Left kidney (tissue), 8 donors: ENCODE measurements at places on chromosomes 13 and 19. TPM values are rescaled to one million over a fixed set of nuclear protein-coding genes. Genes with fewer than 3 reads are reported as not detected.

The MYO16 gene
- 0.50 TPM for polyA plus RNA-seq

GRCh38 chr19:48543121-48543710 lies 8.8 kb upstream of the SULT2B1 start:
- DNase-seq, result no peak

GRCh38 chr19:41868120-41868988 lies 8.3 kb downstream of the RPS19 start:
- no peak for DNase-seq

GRCh38 chr13:95677564-95678266 lies 776 bp downstream of the DNAJC3 start:
- DNase-seq, result peak; percentile 22

The GPR183 gene
- polyA plus RNA-seq, result 2.3 TPM

- no peak for DNase-seq
These were observed 31.1 kb downstream of the INSR start for GRCh38 chr19:7263066-7263465.

DNA sequence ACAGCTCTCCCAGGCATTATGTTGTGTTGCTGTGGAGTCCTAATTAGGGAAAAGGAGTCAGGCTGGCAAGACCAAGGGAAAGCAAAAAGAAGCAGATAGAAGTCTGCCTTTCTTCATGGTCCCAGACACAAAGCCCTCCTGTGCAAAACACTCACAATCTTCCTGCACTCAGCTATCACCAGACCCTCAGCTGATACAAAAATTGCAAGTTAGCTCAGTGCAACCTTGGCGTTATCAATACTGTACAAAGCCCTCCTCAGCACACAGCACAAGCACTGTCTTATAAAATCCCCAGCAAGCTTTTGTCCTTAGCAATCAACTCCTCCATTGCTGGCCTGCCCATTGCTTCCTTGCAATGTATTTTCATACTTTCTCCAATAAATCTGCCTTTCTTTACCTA lies 3.2 kb downstream of the OR7C2 start:
- no peak for DNase-seq

DNA sequence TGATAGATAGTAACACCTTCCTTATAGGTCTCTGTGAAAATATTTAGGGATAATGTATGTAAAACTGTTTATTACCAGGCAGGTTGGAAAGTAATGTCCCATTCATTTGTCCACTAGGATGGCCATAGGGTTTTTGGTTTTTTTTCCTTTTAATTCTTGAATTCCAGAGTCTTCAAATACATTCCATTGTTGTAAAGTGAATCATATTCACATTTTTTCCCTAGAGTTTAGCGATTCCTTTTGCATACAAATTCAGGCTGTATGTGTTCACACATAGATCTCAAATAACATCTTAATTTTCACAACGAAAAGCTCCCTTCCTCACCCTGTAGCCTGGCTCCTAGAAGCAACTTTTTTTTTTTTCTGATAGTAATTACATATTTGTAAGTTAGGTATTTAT lies 1.8 kb upstream of the ZNF557 start:
- DNase-seq, result no peak

- no peak for DNase-seq
These were observed 6.9 kb downstream of the KCNC3 start for GRCh38 chr19:50322234-50322633.

GRCh38 chr13:99847318-99847750 lies 124.2 kb downstream of the ZIC5 start:
- no peak for DNase-seq

DNA sequence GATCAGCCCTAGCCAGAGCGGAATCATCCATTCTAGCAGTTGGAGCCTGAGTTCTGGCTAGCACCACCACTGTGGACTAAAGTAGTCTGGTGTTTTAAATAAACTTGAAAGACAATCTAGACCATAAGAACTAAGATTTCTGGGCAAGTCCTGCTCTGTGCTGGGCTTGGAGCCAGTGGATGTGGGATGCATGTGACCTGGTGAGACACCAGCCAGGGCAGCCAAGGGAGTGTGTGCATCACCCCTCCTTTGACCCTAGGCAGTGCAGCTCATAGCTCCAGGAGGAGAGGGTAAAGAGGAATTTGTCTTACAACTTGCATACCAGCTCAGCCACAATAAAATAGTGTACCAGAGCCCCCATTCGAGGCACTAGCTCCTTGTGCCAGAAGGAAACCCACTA lies 21.0 kb downstream of the ITGBL1 start:
- no peak for DNase-seq

DNA sequence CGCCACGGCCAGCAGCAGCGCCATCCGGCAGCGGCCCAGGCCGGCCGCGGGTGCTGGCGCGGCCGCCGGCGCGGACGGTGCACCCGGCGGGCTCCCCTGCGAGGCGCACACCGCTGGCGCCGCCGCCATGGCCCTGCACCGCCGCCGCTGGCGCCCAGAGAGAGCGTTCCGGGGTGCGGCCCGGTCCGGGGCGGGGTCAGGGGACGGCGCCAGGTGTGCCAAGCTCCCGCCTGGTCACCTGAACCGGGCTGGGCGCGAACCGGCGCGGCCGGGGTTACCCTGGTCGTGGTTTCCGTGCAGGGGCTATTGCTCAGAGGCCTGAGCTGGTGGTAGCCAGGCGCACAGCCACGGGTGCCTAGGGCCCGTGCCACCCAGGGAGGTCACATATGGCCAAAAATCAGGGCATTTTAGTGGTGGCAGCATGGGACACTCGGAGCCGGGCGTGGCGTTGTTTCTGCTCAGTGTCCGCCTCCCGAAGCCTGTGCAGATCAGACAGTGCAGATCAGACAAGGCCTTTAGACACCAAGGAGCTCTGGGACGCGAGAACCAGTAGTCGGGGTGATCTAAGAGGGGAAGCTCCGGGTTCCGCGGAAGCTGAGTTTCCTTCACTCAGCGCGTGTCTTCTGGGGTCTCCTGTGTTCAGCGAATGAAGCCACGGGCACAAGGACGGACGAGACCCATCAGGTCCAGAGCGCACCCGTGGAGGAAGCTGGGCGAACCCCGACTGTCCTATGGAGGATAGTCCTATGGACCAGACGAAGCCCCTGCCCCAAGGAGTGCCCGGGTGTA lies at the start of gene TMEM238:
Gene TMEM238 (minus strand): TSS at position 162 of the 789 bp plus-strand sequence. CDS start 33 bp downstream, at position 129.
- no peak for DNase-seq

The C19orf67 gene
- polyA plus RNA-seq, result 0.12 TPM

The ZNF497 gene
- 4.2 TPM for polyA plus RNA-seq
